Right lobe of liver (tissue), 6 donors: ENCODE measurements at places on chromosomes 1 and 21. TPM values are rescaled to one million over a fixed set of nuclear protein-coding genes. Genes with fewer than 3 reads are reported as not detected.

GRCh38 chr1:31201931-31202360 lies 37.7 kb downstream of the NKAIN1 start:
- DNase-seq: no peak

- no peak for DNase-seq
These were observed 34.1 kb upstream of the ADARB1 start for GRCh38 chr21:45040157-45040711.

- DNase-seq: no peak
These were observed 25.4 kb downstream of the UMODL1 start for GRCh38 chr21:42096566-42096965.

GRCh38 chr21:34988139-34988538 lies 61.0 kb downstream of the RUNX1 start:
- no peak for DNase-seq

GRCh38 chr1:1847890-1848289 lies 43.0 kb downstream of the GNB1 start:
- DNase-seq: no peak

The GNG12 gene
- 32.2 TPM for total RNA-seq

The PPP1R12B gene
- total RNA-seq: 13.7 TPM

The SPRR2E gene
- not detected for total RNA-seq
